ENCODE measurements at places on chromosomes 1 and 21.

- DNase-seq = no peak
These were observed 38.2 kb downstream of the PKNOX1 start for GRCh38 chr21:43012596-43012995.

GRCh38 chr1:167412920-167413319 lies 105.4 kb downstream of the CD247 start:
- DNase-seq = no peak

DNA sequence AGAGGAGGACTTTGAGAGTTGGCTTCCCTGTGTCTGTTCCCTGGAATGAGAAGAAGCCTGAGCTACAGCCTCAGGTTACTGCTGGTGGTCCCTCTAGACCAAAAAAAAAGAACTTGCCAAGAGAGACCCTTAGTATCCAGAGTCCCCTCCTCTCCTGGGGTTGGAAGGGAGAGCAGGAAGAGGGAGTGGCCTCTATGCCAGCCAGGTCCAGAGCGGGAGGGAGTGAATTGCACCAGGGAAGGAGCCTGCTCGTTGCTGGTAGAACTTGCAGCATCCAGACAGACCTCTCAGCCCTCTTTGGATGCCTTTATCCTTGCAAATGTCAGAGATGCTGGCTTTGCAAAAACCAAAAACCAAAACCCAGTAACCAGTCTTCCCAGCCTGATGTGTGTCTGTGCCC lies 491.3 kb upstream of the VAMP3 start:
- DNase-seq = no peak

- no peak for DNase-seq
These were observed 7.5 kb upstream of the TP53BP2 start for GRCh38 chr1:223853275-223853674.

GRCh38 chr1:53362270-53362669 lies 34.4 kb upstream of the LRP8 start:
- no peak for DNase-seq

- DNase-seq = no peak
These were observed 21.0 kb downstream of the CD160 start for GRCh38 chr1:145740269-145740668.

- DNase-seq = no peak
These were observed 2.6 kb upstream of the CD2 start for GRCh38 chr1:116751621-116752020.

DNA sequence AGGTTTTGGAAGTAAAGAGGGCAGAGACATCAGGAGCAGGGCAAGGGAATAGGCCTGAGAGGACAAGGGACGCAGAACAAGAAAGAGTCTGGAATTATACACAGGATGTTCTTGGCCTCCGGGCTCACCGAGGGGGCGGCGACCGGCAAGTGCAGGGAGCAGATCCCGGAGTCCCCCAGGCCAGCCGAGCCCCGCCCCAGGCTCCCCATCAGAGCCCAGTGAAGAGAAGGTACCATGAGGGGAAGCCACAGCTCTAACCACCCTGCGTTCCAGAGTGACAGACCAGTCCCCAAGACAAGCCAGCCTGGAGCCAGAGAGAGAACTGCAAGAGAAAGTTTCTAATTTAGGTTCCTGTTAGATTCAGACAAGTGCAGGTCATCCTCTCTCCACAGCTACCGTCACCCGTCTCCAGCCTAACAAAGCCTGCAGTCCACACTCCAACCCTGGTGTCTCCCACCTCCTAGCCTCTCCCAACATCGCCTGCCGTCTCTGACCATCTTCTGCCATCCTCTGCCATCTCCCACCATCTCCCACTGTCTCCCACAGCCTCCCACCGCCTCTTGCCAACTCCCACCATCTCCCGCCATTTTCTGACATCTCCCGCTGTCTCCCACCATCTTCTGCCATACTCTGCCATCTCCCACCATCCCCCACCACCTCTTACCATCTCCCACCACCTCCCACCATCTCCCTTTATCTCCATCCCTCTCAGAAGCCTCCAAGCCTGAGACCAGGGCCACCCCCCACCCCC lies 42.5 kb downstream of the CAPN2 start:
- DNase-seq = no peak

DNA sequence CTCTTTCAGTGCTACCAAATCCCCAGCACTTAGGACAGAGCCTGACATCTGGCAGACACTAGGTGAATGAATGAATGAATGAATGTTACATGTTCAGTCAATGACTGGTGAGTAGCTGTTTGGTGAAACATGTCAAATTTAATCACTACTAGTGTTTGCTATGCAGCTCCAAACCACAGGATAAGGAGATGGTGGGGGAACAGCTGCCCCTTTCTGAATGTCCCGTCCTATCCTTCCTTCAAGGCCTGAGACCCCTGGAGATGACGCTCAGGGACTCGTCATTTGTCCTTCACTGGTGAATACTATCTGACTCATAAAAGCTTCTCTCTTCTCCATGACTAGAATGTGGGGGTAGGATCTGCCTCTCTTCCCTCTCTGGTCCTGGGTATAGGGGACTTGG lies 175.4 kb downstream of the HIVEP3 start:
- DNase-seq = no peak

DNA sequence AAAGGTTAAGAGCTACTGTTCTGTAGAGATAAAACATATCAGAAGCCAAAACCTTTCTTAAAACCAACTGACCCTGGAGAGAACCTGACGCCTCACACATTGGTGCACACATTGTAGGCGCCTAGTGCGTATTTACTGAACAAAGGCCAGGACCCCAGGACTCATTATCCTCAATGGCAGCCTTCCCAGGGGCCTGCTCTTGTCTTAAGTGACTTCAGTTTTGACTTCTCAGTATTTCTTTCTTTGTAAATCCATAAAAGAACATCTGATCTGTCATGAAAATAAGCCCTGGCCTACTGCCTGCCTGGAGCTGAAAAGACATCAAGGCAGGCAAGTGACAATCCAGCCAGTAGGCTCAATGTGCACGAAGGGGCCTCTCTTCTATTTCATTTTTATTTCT lies 27.6 kb downstream of the ABCA4 start:
- no peak for DNase-seq

DNA sequence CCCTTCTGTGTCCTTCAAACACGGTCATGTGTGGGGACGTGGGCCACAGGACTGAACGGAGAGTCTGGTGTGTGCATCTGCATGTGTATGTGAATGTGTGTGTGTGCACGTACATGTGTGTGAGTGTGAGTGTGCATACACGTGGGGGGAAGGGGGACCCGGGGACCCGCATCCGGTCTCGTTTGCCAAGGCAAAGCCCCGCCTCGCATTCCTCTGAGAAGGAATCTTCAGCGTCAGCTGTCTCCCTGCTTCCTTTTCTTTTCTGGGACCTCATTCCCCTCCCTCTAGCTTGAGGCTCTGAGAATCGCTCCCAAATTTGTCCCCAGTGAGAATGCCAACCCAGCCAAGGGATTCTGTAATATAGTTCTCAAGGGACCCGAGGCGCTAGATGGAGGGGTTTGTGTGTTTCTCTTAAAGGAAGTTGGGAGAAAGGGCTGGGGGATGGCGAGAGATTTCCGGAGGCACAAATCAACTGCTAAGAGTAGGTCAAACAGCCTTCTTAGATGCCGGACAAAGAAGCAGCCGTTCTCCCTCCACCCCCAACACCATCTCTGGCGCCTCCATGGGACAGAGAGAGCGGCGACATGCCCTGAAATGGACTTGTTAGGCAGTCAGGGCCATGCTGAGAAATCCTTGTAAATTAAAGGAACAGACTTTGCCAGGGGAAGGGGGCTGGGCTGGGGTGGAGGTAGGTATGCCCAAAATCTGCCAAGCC lies 6.6 kb downstream of the IFFO2 start:
- DNase-seq = no peak

- DNase-seq = no peak
These were observed 23.6 kb downstream of the ACTA1 start for GRCh38 chr1:229410370-229410691.

GRCh38 chr1:4060850-4061249 lies 160.8 kb upstream of the C1orf174 start:
- no peak for DNase-seq

- no peak for DNase-seq
These were observed 11.2 kb upstream of the VPS45 start for GRCh38 chr1:150056407-150056806.

Data from NCI-H187 (cell line).